Stimulated activated CD8-positive, alpha-beta memory T cell treated with anti-CD3 and anti-CD28 coated beads, Interleukin-15, amount 100 ng/mL, for 4 hours (primary cell): ENCODE measurements at places on chromosomes 1 and 21.

DNA sequence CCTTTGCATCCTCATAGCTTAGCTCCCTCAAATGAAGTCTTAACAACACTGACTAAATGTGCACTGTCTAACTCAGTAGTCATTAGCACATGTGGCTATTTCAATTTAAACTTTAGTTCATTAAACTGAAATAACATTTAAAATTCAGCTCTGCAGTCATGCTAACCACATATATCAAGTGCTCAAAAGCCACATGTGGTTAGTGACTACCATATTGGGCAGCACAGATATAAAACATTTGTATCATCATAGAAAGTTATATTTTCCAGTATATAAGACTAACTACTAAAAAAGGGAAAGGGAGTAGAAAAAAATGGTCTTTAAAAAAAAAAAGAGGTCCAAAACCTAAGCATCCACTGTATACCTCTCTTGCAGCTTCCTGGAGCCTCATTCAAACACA is 64.1 kb downstream of the SETD4 start:
- DNase-seq: no peak

- no peak for DNase-seq
These were observed 77.6 kb upstream of the SAMD13 start for GRCh38 chr1:84223751-84224432.

- DNase-seq: no peak
These were observed 52.2 kb downstream of the TRAF5 start for GRCh38 chr1:211378844-211379243.

- DNase-seq: peak; percentile 63
These were observed 3.8 kb downstream of the FBXO2 start for GRCh38 chr1:11650331-11650991.

- no peak for DNase-seq
These were observed 7.5 kb downstream of the IVNS1ABP start for GRCh38 chr1:185309566-185309965.
